Mesothelial cell of epicardium (in vitro differentiated cells): ENCODE measurements at places on chromosomes 16 and 17. TPM values are rescaled to one million over a fixed set of nuclear protein-coding genes. Genes with fewer than 3 reads are reported as not detected.

Gene FZD2
- 82.1 to 88.3 TPM (median 84.4 TPM) in 3 replicates for total RNA-seq

- no peak for DNase-seq
Measured at GRCh38 chr17:49809056-49809455, 20.6 kb downstream of the KAT7 start.

DNA sequence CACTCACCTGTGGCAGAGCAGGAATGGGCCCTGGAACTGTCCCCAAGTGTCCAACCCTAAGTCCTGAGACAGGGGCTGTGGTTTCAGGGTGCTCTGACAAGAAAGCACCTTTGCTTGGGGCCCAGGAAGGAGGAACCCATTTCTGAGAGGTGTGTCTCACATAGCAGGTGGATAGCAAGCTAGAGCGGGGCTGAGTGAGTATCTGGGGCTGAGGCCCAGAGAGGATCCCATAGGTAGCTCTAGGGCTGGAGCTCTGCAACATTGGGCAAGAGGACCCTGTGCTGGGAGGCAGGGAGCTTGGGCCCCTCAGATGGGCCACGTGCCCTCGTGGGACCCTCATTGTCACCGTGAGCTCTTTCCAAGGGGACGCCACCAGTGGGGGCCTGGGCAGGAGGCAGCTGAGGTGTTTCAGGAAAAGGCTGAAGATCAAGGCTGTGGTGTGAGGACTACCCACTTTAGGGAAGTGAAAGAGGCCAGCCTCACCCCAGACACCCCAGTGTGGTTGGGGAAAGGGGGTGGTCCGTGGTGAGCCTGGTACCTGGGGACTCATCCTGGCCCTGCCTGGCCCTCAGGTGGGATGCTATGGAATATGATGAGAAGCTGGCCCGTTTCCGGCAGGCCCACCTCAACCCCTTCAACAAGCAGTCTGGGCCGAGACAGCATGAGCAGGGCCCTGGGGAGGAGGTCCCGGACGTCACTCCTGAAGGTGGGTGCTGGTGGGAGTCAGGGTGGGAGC lies 5.3 kb downstream of the DEF8 start:
- no peak for DNase-seq

DNA sequence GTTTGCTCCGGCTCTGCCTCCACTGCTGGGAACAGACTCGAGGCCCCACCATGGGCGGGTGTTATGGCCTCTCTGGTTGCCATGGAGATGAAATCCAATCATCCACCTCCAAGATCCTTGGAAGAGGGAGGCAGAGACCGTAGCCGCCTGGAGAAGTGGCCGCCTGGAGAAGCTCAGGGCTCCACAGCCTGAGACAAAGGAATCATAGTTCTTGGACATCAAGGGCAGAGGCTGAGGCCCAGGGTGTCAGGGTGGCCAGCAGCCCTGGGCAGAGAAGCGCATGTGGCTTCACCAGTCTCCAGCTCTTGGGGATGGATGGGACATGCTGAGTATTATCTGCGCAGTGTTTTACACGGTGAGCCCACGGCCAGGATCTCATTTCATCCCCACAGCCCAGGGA lies 36.2 kb downstream of the ABR start:
- no peak for DNase-seq

GRCh38 chr17:67015001-67015400 lies 29.4 kb upstream of the CACNG1 start:
- DNase-seq = no peak

- DNase-seq = no peak
Measured at GRCh38 chr17:72306037-72306436, 185.2 kb downstream of the SOX9 start.
